Pulmonary artery endothelial cell (primary cell): ENCODE measurements at places on chromosomes 2 and 18. TPM values are rescaled to one million over a fixed set of nuclear protein-coding genes. Genes with fewer than 3 reads are reported as not detected.

The ACVR1C gene
- total RNA-seq = 0.07 TPM in 2 replicates

The DLX1 gene
- 0.07 and 0.11 TPM in 2 replicates for total RNA-seq

The IL36RN gene
- not detected in 2 replicates for total RNA-seq

The DSG1 gene
- total RNA-seq = not detected in 2 replicates

The CAPN13 gene
- total RNA-seq = not detected in 2 replicates

The SLC4A3 gene
- 0.07 and 0.13 TPM in 2 replicates for total RNA-seq

The MC2R gene
- total RNA-seq = not detected in 2 replicates

The GRB14 gene
- 3.9 and 4.3 TPM in 2 replicates for total RNA-seq

The UGT1A10 gene
- total RNA-seq = not detected in 2 replicates

The ARHGEF4 gene
- 0.14 TPM in 1 of 2 replicates, not detected in the other for total RNA-seq

The RAX gene
- not detected in 2 replicates for total RNA-seq

The GATA6 gene
- total RNA-seq = 10.5 and 11.9 TPM in 2 replicates

The CABLES1 gene
- total RNA-seq = 17.0 and 28.5 TPM in 2 replicates

The SLC35F6 gene
- 21.9 and 33.6 TPM in 2 replicates for total RNA-seq

The MAP2 gene
- 14.5 and 24.9 TPM in 2 replicates for total RNA-seq

The ANKRD30B gene
- not detected in 2 replicates for total RNA-seq

The TFCP2L1 gene
- total RNA-seq = not detected in 2 replicates

The SPRED2 gene
- total RNA-seq = 1.6 and 2.2 TPM in 2 replicates

The CTDSP1 gene
- 51.0 and 73.3 TPM in 2 replicates for total RNA-seq

The FAM161A gene
- 2.0 and 2.9 TPM in 2 replicates for total RNA-seq

The DYNC1I2 gene
- total RNA-seq = 152 and 171 TPM in 2 replicates

The CHST9 gene
- total RNA-seq = not detected in 2 replicates

The GAL3ST2 gene
- not detected in 2 replicates for total RNA-seq

The DSG2 gene
- under 0.01 and 0.07 TPM in 2 replicates for total RNA-seq

The MROH2A gene
- total RNA-seq = not detected in 2 replicates

The FN1 gene
- total RNA-seq = 3,105 and 3,178 TPM in 2 replicates

The CXXC1 gene
- total RNA-seq = 40.8 and 52.1 TPM in 2 replicates

The EIF2AK2 gene
- total RNA-seq = 29.4 and 36.9 TPM in 2 replicates

The FAP gene
- 0.21 and 0.53 TPM in 2 replicates for total RNA-seq

The TEX44 gene
- not detected in 2 replicates for total RNA-seq

The CRYGD gene
- total RNA-seq = not detected in 2 replicates

The C2orf80 gene
- total RNA-seq = not detected in 2 replicates

The CCDC141 gene
- total RNA-seq = under 0.01 TPM in 1 of 2 replicates, not detected in the other

The USP37 gene
- 7.9 and 11.8 TPM in 2 replicates for total RNA-seq

The SLC39A6 gene
- 20.5 and 21.8 TPM in 2 replicates for total RNA-seq

The MBP gene
- total RNA-seq = 0.53 TPM in 2 replicates

The LAPTM4A gene
- 121 and 125 TPM in 2 replicates for total RNA-seq

The CCDC85A gene
- 16.2 and 29.1 TPM in 2 replicates for total RNA-seq

The CNTNAP5 gene
- not detected in 2 replicates for total RNA-seq

The NHEJ1 gene
- total RNA-seq = 16.4 and 26.3 TPM in 2 replicates

The EFR3B gene
- total RNA-seq = 0.28 and 0.40 TPM in 2 replicates

The GAREM2 gene
- total RNA-seq = 0.46 and 0.92 TPM in 2 replicates

The COX5B gene
- 219 and 270 TPM in 2 replicates for total RNA-seq

The L3MBTL4 gene
- total RNA-seq = under 0.01 and 0.04 TPM in 2 replicates

The NAPG gene
- 37.4 and 42.9 TPM in 2 replicates for total RNA-seq

The SLC23A3 gene
- 0.59 and 2.2 TPM in 2 replicates for total RNA-seq

The SPATS2L gene
- total RNA-seq = 22.6 and 36.4 TPM in 2 replicates

The ANKRD53 gene
- total RNA-seq = 0.14 and 0.20 TPM in 2 replicates

The DSC1 gene
- total RNA-seq = not detected in 2 replicates

The PDK1 gene
- total RNA-seq = 6.1 and 20.4 TPM in 2 replicates
